ENCODE measurements at places on chromosomes 11 and 22.

DNA sequence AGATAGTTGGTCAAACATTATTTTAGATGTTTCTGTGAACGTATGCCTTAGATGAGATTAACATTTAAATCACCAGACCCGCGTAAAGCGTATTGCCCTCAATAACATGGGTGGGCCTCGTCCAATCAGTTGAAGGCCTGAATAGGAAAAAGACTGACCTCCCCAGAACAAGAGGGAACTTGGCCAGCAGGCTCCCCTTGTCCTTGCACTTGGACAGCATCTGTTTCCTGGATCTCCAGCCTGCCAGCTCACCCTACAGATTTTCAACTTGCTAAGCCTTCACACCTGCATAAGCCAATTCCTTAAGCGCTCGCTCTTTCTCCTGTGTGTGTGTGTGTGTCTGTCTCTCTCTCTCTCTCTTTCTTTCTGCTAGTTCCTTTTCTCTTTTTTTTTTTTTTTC is 8.2 kb downstream of the TOM1 start:
- DNase-seq = no peak

- no peak for DNase-seq
Measured at GRCh38 chr11:134582770-134583095, 170.7 kb upstream of the B3GAT1 start.

GRCh38 chr11:116857936-116858335 is 20.5 kb upstream of the APOA1 start:
- DNase-seq = no peak

DNA sequence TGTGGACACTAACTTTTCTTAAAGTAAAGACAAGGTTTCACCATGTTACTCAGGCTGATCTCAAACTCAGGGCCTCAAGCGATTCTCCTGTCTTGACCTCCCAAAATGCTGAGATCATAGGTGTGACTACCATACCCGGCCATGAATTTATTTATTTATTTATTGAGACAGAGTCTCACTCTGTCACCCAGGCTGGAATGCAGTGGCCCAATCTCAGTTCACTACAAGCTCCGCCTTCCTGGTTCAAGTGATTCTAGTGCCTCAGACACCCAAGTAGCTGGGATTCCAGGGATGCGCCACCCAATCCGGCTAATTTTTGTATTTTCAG is 29.7 kb upstream of the PCF11 start:
- DNase-seq = no peak

- no peak for DNase-seq
Measured at GRCh38 chr11:73401217-73401923, 25.2 kb downstream of the RELT start.

GRCh38 chr22:27632451-27633295 is 168.9 kb downstream of the MN1 start:
- DNase-seq = no peak

DNA sequence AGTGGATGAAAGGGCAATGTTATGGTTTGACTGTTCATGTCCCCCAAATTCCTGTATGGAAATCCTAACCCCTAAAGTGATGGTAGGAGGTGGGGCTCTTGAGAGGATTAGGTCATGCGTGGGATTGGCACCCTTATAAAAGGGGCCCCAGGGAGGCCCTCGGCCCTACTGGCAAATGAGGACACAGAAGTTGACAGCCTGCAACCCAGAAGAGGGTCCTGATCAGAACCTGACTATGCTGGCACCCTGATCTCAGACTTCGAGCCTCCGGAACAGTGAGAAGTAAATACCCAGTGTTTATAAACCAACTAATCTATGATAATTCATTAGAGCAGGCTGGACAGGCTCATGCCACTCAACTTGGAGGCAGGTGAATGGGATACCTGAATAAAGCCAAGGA is 8.7 kb downstream of the IFITM10 start:
- no peak for DNase-seq

- DNase-seq = no peak
Measured at GRCh38 chr11:113806406-113806805, 26.8 kb downstream of the CLDN25 start.

DNA sequence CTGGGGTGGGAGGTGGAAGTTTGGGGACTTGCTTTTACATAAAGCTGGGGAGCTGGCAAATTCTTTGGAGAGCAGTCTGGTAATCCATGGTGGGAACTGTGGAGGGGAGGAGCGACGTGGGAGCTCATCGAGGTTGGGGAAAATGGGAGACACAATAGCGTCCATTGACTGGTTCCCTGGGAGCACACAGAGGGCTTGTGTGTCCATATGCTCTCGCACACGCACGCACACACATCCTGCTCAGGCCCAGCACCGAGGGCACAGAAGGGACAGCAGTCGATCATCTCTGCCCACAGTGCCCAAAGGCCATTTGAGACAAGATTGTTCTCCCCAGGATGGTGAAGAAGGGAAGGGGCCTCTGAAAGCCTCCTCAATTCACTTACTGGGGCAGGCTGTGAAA is 53.7 kb downstream of the FBXO7 start:
- DNase-seq = peak; percentile 62
